ENCODE measurements at places on chromosomes 6 and 20.

DNA sequence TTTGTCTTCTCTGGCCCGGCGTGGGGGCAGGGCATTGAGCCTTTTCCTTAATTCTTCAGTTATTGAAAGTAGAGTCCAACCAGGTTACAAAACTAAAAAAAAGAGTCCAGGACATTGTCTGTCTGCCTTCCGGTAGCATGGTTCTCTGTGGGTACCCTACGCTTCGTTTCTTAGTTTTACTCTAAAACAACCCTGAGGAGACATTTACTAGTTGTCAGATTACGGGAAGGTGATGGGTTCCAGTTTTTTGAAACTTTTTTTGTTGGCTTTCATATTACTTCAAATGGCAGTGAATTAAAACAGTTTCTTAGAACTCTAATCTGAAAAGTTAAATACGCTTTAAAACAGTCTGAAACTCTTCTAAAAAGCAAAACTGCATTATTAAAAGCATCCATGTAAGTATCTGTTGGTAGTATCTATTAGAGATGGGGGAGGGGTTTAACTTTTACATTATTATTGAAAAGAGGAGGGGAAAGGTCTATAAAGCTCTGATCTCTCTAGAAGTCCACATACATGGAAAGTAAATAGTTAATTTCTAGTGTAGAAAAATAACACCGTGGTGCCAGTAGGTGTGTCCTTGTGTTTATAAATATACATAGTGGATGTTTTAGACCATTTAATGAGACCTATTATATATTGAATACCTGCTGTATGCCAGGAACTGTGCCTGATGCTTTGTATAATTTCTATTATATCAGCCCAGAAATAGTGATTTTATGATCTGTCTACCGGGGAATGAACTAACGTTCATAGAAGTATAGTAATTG, 2.2 kb downstream of the BICRAL start:
- peak overlapping the region; percentile 86 for H3K4me3 ChIP-seq
- peaks cover 7% of the 10 kb centered on the region for H3K4me1 ChIP-seq
- no peaks in the 10 kb centered on the region for H3K27me3 ChIP-seq

- H3K27me3 ChIP-seq: no peaks in the 10 kb centered on the region
- H3K4me1 ChIP-seq: no peaks in the 10 kb centered on the region
- H3K4me3 ChIP-seq: no peak overlapping the region
- no peaks in the 10 kb centered on the region for H3K36me3 ChIP-seq
- no peak for DNase-seq
- peak overlapping the region; percentile 87 for H3K27ac ChIP-seq
These were observed 32.1 kb downstream of the LAMA4 start for GRCh38 chr6:112221981-112222852.

DNA sequence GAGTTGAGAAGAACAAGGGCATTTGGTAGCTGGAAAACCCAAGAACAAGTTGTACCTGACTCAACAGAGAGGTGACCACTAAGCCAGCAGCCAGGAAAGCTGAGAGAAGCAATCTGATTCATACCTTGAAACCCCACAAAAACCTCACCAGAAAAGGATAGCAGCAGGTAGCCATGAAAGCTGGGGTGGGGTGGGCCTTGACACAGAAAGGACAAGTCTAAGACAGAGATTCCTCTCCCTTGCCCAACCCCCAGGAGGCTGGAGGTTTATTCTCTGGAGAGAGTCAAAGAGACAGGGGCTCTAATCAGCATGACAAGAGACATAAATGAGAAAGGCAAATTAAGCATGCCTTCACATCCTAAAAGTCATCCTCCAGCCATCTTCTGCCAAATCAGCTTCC, 151.7 kb upstream of the DST start:
- no peak overlapping the region for H3K27ac ChIP-seq
- DNase-seq: no peak
- H3K4me3 ChIP-seq: no peak overlapping the region
- H3K36me3 ChIP-seq: no peaks in the 10 kb centered on the region
- H3K27me3 ChIP-seq: no peaks in the 10 kb centered on the region
- H3K4me1 ChIP-seq: no peaks in the 10 kb centered on the region

GRCh38 chr20:1373036-1373435, 19.8 kb downstream of the FKBP1A start:
- no peak overlapping the region for H3K4me3 ChIP-seq
- H3K27me3 ChIP-seq: no peaks in the 10 kb centered on the region
- no peaks in the 10 kb centered on the region for H3K36me3 ChIP-seq
- H3K27ac ChIP-seq: peak overlapping the region; percentile 51
- no peak for DNase-seq

- H3K36me3 ChIP-seq: no peaks in the 10 kb centered on the region
- no peak for DNase-seq
- no peak overlapping the region for H3K4me3 ChIP-seq
- no peaks in the 10 kb centered on the region for H3K27me3 ChIP-seq
- H3K27ac ChIP-seq: peak overlapping the region; percentile 64
These were observed 32.0 kb downstream of the ZC2HC1B start for GRCh38 chr6:143896126-143896860.

DNA sequence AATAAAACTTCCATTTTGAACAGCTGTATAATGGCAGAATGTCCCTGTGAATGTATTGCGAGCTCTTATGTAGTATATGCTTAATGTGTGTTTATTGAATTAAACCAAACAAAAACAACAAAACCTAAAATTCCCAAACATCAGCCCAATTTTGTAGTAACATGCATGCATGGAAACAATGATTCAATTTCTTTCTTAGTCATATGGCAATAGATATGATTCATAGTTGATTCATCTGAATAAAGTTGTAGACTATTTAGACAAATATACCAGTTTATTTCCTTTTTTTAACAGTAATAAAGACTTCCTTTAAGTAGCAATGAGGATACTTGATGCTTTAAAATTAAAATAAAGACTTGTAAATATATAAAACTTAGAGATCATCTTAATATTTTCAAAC, 670.6 kb downstream of the CD109 start:
- no peak for DNase-seq
- H3K36me3 ChIP-seq: no peaks in the 10 kb centered on the region
- H3K27ac ChIP-seq: no peak overlapping the region
- H3K4me1 ChIP-seq: no peaks in the 10 kb centered on the region

- no peak overlapping the region for H3K4me3 ChIP-seq
- peaks cover 8% of the 10 kb centered on the region for H3K27me3 ChIP-seq
- H3K27ac ChIP-seq: no peak overlapping the region
- H3K36me3 ChIP-seq: no peaks in the 10 kb centered on the region
These were observed 133.4 kb upstream of the CDH4 start for GRCh38 chr20:61118429-61119224.

GRCh38 chr20:4555188-4555890, 166.4 kb upstream of the PRND start:
- no peak overlapping the region for H3K4me3 ChIP-seq
- no peaks in the 10 kb centered on the region for H3K4me1 ChIP-seq
- DNase-seq: no peak
- H3K27me3 ChIP-seq: no peaks in the 10 kb centered on the region

DNA sequence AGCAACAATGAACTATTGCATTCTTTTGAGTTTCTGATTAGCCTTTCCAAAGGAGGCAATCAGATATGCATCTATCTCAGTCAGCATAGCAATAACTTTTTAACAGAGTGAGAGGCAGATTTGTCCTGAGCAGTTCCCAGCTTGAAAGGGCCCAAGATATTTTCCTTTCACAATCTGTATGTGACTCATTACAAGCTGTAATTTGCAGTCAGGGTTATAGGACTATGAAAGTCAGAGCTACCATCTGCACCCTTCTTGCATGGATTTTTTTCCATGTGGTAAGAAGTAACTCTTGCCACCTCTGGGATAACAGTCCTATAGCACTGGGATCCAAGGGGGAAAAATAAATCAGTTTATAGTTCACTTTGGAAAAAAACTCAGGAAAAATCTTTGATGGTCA, 318.2 kb upstream of the RGS17 start:
- H3K27ac ChIP-seq: no peak overlapping the region
- H3K27me3 ChIP-seq: no peaks in the 10 kb centered on the region
- no peak overlapping the region for H3K4me3 ChIP-seq
- no peak for DNase-seq

DNA sequence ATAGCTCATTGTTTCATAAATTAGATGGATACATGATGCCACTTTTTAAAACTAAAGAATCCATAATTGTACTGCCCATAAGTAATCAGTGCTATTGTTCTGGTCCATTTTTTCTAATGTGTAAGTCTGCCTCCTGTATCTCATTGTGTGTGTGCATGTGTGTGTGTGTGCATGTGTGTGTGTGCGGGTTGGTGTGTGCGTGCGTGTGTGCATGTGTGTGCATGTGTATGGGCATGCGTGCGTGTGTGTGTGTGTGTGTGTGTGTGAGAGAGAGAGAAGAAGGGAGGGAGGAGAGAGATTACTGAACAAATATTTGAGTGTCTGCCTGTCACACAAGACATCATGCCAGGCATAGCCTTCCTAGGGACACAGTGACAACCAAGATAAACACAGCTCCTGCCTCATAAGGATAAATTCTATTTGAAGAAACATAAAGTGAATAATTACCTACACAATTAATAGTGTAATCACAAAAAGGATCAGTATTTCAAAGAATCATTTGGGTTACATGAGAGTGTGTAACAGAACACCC, 33.2 kb upstream of the RPS6KA2 start:
- H3K4me1 ChIP-seq: no peaks in the 10 kb centered on the region
- H3K4me3 ChIP-seq: no peak overlapping the region
- no peak for DNase-seq
- no peaks in the 10 kb centered on the region for H3K27me3 ChIP-seq
- H3K27ac ChIP-seq: no peak overlapping the region
- no peaks in the 10 kb centered on the region for H3K36me3 ChIP-seq

- no peaks in the 10 kb centered on the region for H3K36me3 ChIP-seq
- H3K27me3 ChIP-seq: no peaks in the 10 kb centered on the region
- no peaks in the 10 kb centered on the region for H3K4me1 ChIP-seq
- no peak overlapping the region for H3K27ac ChIP-seq
These were observed 130.0 kb downstream of the TSHZ2 start for GRCh38 chr20:53101992-53102760.

GRCh38 chr6:163745536-163746400, 331.2 kb downstream of the QKI start:
- peaks cover 6% of the 10 kb centered on the region for H3K4me1 ChIP-seq
- H3K4me3 ChIP-seq: no peak overlapping the region
- no peaks in the 10 kb centered on the region for H3K36me3 ChIP-seq
- DNase-seq: no peak
- H3K27ac ChIP-seq: no peak overlapping the region

DNA sequence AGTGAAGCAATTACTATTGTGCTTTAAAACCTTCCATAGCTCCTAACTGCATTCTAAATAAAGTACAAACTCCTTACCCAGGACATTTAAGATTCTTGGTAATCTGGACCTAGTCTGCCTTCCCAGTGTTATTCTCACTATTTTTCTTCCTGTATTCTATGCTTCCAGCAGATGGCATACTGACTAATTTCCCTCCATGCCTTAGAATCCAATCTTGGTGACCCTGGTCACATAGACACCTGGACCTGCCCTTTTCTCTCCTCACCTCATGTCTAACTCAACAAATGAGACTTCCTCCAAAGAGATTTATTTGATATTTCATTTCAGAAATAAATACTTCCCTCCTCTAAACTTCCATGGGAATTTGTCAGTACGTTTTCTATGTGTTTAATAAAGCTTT, 25.8 kb downstream of the ROS1 start:
- no peak for DNase-seq
- H3K4me1 ChIP-seq: no peaks in the 10 kb centered on the region
- no peak overlapping the region for H3K27ac ChIP-seq
- H3K27me3 ChIP-seq: no peaks in the 10 kb centered on the region

GRCh38 chr6:132483779-132484679, 28.9 kb downstream of the STX7 start:
- no peak for DNase-seq
- H3K4me1 ChIP-seq: no peaks in the 10 kb centered on the region
- no peak overlapping the region for H3K4me3 ChIP-seq
- H3K27me3 ChIP-seq: no peaks in the 10 kb centered on the region
- peaks cover 10% of the 10 kb centered on the region for H3K36me3 ChIP-seq

DNA sequence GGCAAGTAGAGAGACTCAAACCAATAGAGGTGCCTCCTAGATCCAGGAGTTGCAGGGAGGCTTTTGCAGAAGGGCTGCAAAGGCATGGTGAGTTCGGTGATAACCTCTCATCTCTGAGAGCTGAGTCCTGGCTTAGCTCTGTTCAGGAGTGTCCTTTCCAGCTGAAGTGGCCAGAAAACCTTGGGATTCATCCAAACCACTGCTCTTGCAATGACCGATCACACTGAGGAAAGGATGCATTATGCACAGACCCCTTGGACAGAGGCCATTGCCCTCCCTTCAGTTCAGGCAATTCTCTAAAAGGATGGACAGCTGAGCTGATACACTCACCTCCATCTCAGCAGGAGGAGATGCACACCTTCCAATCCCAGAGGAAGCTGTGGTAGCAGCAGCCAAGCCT, 158.8 kb upstream of the ENPP5 start:
- DNase-seq: no peak
- H3K27ac ChIP-seq: no peak overlapping the region
- H3K4me3 ChIP-seq: no peak overlapping the region
- H3K4me1 ChIP-seq: peaks cover 10% of the 10 kb centered on the region

GRCh38 chr6:33770124-33770832, 18.7 kb downstream of the LEMD2 start:
- no peaks in the 10 kb centered on the region for H3K36me3 ChIP-seq
- peak overlapping the region; percentile 83 for H3K27ac ChIP-seq
- DNase-seq: no peak

DNA sequence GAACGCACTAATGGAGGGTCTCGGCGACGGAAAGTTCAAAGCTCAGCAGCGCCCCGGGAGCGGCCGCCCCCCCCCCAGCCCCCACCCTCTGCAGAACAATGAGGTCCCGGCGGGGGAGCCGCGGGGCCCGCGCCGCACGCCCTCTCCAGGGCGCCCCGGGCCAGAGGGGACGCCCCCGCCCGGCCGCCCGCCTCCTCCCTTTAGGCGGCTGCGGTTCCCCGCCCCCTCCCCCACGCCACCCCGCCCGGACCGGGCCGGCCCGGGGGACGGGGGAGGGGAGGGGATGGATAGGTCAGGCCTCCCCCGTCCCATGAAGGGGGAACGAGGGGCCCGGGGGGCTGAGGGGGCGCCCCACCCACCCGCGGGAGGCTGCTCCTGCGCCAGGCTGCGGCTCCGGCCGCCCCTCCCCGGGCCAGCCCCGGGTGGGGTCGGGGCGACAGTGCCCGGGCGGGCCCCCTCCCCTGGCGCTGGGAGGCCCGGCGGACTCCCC, 1.5 kb downstream of the NOL4L start:
- peaks cover 30% of the 10 kb centered on the region for H3K4me1 ChIP-seq
- H3K36me3 ChIP-seq: no peaks in the 10 kb centered on the region
- H3K27me3 ChIP-seq: no peaks in the 10 kb centered on the region
- DNase-seq: no peak

GRCh38 chr6:70847106-70848084, 109.5 kb downstream of the B3GAT2 start:
- H3K27me3 ChIP-seq: no peaks in the 10 kb centered on the region
- DNase-seq: no peak
- peaks cover 7% of the 10 kb centered on the region for H3K36me3 ChIP-seq
- no peak overlapping the region for H3K27ac ChIP-seq

GRCh38 chr6:31718265-31718664, 3.1 kb downstream of the LY6G6D start:
- peaks cover 11% of the 10 kb centered on the region for H3K4me1 ChIP-seq
- H3K4me3 ChIP-seq: no peak overlapping the region

DNA sequence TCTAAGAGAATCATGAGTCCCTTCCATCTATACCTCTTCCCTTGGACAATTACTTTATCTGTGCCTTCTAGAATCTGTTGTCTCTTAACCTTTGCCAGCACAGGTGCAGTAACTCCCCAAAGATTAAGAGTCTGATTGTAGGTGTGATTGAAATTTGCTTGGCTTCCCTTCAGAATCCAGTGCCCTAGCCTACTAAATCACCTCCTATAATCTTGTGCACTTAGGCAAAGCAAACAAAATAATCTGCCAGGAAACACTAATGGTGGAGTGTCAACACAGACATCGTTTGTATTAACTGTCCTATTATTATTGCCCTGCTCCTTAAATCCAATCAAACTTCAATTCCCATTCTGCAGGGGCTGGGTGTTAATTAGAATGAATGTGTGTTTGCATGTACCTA, 28.0 kb downstream of the ID4 start:
- H3K36me3 ChIP-seq: no peaks in the 10 kb centered on the region
- H3K4me1 ChIP-seq: peaks cover 2% of the 10 kb centered on the region
- H3K4me3 ChIP-seq: no peak overlapping the region
- DNase-seq: no peak
- no peak overlapping the region for H3K27ac ChIP-seq
